Muscle of back (tissue), 13 donors: ENCODE measurements at places on chromosomes 12 and 14. TPM values are rescaled to one million over a fixed set of nuclear protein-coding genes. Genes with fewer than 3 reads are reported as not detected.

DNA sequence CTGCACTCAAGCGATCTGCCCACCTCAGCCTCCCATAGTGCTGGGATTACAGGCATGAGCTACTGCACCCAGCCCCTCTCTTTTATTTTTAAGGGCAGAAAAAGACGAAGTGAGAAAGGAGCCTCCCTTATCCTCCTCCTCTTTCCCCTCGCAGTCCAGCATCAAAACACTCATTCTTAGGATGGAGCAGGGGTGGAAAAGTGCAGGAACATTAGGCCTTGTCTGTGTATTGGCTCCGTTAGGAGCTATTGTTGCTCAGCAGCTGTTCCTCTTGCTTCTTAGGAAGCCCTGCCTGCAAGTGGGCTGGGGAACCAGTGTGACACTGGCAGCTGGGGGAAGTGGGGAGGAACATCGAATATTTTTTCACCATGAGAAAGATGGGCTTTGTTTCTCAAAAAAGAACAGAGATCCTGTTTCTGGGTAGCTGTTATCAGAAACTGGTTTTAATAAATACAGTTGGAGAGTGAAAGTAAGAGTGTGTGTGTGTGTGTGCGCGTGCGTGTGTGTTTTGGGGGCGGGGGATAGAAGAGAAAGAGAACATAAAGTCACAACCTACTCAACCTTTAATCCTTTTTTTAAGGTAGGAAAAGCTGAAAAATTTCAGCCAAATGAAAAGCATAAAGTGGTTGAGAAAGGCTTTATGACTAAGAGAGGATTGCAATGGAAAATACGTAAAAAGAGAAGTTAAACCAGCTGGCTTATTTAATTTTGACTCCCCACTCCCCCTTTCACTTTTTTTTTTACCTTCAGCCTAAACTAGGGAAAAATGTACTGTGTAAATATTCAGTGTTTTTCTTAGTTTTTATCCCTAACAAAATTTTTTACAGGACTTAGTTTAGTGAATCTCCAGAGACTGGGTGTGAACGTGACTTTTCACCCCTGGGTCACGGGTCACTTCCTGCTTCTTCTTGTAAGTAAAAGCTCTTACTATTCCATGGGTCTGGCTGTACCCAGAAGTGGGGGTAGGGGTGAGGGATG lies 197.2 kb upstream of the PLEKHG7 start:
- peak; percentile 69 for DNase-seq

DNA sequence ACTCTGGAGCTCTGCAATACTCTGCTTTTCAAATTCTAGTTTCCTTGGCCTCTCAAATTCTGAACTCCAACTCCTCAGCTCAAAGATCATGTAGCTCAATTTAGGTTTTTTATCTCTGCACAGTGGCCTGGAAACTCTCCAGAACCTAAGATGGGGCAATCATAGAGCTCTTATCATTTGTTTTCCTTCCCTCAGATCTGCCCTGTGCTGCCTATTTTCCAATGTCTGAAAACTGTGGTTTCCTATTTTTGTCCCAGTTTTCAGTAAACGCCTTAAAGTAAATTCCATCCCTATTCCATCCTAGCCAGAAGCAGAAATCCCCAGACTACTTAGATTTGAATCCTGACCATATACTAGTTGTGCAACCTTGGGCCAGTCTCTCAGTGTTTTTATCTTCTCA lies 73.2 kb downstream of the CEP83 start:
- no peak for DNase-seq

GRCh38 chr14:81066672-81067071 lies 111.3 kb downstream of the TSHR start:
- DNase-seq = no peak

DNA sequence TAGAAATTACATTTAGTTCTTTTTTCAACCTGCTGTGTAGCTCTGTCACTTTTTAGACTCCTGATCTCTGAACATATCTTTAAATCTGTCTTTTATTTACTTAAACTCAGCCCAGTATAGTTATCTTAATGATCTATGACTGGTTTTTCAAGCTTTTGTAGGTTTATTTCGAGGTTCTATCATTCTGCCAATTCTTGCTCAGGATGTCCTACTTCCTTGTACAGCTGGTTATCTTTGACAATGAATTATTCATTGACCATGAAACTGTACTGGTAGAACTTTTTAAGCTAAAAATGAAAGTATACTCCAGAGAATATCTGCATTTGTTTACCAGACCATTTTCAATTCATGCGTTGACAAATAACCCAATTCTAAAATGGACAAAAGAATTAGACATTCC lies 37.8 kb downstream of the TC2N start:
- DNase-seq = no peak

- DNase-seq = no peak
Observed at GRCh38 chr14:36807727-36808126, 146.1 kb downstream of the PAX9 start.

DNA sequence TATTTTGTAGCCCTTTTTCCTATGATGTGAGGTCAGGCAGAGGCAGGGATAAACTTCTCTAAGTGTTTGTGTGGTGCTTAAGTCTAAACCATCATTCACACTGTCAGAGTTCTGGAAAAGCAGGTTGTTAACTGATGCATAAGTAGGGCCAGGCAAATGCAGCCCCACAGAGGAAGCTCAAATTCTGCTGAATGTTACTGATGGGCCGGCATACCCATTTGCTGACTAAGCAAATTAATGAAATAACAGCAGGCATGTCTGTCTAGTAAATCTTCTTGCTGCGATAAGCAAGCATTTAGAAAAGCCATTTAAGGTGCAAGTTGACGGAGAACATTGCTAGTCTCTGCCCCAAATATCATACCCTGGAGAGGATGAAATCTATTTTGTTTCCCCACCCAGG lies 523.2 kb upstream of the CCDC196 start:
- no peak for DNase-seq

- no peak for DNase-seq
Observed at GRCh38 chr12:67052981-67053380, 216.2 kb upstream of the CAND1 start.

DNA sequence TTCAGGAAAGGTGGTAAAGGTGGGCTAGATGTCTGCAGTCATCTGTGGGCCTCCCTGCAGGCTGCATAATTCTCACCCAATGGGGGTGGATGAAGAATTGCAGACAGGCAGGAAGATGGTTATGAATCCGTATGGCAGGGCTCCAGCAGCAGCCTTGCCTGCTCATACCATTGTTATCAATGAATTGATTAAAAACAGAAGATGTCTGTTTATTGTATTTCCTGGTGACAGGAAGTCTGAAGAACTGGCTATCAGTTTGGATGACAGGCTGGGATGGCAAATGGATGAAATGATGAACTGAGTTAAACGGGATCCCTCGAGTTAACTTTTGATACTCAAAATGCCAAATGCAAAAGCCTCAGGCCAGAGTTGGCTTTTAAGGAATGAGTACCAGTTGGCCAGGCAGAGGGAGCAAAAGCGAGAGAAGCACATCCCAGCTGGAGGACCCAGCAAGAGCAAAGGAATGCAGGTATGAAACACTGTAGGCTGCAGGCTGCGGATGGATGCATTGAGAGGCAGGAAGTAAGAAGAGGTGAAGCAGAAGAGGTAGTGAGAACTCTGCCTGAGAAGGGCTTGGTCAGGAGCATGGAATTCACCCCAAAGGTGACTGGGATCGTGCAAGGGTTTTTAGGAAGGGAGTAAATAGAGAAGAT lies 550.0 kb upstream of the TBX3 start:
- DNase-seq = no peak

CERS5 gene
- polyA plus RNA-seq = 56.9 TPM

KRT79 gene
- polyA plus RNA-seq = not detected

DENR gene
- polyA plus RNA-seq = 69.0 TPM

MYO1A gene
- 0.28 TPM for polyA plus RNA-seq
